ENCODE measurements at places on chromosomes 13 and 19.

- DNase-seq: no peak
Observed at GRCh38 chr19:51702825-51703574, 9.9 kb downstream of the SPACA6 start.

DNA sequence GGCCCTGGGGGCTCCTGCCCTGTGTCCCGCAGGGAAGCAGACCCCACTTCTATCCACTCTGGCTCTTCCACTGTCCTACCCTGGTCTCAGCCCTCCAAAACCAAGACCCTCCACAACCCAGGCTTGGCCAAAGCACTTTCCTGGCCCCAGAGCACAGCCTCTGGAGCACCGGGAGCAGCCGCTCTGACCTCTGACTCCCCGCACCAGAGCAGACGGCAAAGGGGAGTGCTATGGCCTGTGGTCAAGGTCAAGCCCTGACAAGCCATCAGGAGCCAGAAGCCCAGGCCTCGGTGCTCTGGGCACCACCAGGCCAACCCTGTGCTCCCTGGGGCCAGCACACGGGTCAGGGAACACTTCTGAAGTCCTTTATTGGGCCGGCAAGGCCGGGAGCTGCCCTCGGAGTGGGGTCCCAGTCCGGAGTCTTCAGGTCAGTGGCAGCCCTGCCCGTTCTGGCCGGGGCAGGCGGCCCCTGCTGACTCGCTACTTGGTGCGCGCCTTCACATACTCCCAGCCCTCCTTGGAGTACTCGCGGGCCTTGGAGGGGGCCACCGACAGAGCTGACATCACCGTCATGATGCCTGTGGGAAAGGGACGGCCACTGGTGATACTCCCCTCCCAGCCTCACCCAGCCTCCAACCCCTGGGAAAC is 2.1 kb downstream of the MICOS13 start:
- DNase-seq: no peak

GRCh38 chr13:31234729-31235128 is 35.0 kb downstream of the B3GLCT start:
- DNase-seq: no peak

DNA sequence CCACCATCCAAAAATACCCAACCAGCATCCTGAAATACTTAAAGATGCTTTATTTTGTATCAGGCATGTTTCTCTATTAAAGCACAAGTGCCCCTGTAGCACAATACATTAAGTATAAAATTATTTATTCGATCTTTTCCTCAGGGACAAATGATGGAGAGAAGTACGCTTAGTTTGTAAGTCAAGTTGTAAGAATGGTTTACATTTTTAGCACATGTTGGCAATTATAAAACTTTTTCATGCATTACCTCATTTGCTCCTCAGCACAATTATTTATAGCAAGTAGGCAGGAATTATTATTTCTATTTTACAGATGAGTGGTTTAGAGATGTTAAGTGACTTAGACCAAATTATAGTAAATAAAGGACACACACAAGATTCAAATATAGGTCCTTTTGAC is 232.6 kb upstream of the HTR2A start:
- no peak for DNase-seq

DNA sequence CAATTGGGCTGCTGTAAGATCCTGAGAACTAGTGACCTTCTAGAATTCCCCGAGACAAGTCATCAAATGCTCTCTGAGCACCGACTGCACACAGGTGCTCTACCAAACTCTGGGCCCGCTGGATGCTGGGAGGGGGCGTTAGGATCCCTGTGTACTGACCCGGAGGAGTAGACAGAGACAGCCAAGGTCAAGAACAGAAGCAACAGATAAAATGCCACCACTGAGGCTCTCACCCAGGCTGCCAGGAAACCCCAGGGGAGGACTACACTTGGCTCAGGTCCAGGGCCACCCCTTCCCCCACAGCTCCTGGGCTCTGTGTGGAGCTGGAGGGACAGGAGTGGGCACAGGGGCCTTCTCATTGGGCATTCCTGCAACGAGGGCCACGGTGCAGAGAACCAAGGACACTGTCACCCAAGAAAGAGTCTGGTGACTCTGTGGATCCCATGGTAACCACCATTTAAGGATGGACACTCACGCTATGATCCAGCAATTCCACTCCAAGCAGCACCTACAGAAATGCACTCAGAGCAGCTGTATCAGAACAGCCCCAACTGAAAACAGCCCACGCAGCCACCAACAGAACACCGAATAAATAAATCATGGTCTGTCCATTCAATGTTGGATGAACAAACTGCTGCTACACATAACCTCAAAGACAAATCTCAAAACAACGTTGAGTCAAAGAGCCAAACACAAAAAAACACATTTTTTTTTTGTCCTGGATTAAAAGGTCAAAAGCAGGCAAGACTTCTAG is 16.8 kb upstream of the SLC35E1 start:
- DNase-seq: no peak

DNA sequence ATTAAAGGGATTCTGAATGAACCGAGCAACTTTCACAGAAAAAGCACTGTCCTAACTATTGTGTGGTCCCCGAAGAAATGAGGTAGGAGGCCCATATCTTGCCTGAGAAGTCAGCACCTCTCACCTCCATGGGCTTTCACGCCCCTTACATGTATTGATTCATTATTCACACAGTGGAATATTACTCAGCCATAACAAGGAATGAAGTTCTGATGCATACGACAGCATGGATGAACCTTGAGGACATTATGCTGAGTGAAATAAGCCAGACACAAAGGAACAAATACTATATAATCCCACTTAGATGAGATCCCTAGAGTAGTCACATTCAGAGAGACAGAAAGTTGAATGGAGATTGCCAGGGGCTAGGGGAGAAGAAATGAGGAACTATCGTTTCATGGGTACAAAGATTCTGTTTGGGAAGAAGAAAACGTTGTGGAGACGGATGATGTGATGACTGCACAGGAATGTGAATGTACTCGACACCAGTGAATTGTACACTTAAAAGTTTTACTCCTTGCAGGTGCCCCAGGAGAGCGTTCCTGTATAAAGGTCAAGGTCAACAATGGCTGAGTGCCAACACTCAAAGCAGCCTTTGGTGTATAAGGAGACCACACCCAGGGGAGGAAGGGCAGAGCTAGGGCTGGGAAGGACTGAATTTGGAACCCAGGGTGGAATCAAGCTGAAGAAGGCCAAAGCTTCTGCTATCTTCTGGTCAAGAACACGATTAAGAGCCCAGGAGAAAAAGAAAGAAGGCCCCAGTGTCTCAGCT is 22.5 kb downstream of the ZIC5 start:
- DNase-seq: no peak

- DNase-seq: no peak
Observed at GRCh38 chr13:26599860-26600259, 42.4 kb downstream of the WASF3 start.

DNA sequence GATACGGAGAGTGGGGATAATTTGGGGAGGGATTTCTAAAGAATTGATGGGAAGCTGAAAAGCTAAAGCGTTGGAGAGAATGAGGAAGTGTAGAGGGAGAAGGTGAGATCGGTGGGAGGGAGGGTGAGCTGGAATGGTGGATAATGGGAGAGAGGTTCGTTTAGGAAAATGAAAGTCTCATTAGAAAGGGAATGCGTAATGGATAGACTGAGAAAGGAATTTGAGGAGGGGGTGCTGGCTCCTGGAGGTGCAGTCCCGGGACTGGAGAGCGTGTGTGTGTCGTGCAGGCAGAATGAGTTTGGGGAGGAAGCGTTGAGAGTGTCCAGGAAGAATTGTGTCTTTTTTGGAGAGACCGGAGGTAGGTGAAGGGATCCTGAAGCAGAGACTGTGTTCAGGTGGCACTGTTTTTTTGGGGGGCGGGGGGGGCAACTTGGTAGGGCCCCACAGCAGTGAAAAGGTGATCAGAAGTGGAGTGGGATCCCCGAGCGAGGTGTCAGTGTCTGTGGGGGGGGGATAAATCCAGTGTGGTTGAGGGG is 1.4 kb downstream of the ACTN4 start:
- no peak for DNase-seq

DNA sequence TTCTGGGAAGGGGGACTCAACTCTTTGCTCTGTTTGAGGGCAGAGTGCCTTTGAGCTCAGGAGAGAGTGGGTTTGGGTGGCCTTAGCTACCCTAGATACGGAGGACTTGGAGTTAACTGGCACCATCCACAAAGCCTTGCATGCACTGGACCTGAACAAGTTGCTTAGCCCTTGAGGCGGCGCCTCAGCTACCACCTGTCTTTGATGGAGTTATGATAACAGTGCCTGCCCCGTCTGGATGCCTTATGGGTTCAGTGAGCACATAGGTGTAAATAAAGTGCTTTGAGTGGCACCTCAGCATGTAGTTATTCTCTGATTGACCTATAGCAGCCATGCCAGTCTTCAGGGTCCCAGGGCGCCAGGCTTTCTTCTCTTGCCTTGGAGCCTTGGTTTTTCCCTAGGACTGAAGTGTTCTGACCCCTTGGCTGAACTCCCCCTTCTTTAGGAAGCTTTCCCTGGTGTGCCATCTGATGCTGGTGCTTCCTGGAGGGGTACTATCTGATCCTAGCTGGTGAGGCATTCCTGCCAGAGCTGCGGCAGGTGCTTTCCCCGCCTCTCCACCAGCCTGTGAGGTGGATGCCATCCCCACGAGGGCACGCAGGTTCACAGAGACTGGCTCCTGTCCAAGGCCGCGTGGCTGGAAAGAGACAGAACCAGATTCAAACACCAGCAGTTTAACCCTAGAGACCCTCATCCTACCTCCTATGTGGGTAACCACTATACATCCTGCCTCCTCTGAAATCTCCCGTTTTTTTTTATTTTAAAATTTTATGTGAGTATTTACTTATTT is 5.8 kb downstream of the BCKDHA start:
- DNase-seq: no peak

DNA sequence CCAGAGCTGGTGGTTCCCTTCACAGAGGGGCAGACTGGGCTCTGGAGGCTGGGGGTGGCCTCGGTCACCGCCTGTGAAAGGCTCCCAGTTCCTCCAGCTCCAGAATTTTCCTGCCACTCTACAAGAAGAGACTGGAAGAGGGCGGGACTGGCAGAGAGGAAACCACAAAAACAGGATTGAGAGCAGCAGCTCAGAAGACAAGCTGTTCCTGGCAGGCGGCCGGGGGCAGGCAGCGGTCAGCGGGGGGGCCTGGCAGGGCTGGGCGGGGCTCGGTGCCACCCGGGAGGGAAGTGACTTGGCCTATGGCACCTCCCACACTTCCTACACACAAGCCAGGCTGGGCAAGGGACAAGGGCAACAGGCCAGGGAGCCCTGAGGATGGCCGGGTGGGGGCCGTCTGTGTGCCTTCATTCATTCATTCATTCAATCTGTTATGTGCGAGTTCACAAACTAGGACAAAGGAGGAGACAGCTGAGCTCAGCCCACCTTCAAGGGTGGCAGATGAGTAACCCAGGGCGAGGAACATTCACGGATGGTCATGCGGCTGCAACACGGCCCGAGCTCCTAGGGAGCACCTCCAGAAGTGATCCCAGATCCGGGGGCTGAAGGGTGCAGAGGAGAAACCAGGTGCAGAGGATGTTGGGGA is 16.9 kb upstream of the BTBD2 start:
- DNase-seq: peak; percentile 80

DNA sequence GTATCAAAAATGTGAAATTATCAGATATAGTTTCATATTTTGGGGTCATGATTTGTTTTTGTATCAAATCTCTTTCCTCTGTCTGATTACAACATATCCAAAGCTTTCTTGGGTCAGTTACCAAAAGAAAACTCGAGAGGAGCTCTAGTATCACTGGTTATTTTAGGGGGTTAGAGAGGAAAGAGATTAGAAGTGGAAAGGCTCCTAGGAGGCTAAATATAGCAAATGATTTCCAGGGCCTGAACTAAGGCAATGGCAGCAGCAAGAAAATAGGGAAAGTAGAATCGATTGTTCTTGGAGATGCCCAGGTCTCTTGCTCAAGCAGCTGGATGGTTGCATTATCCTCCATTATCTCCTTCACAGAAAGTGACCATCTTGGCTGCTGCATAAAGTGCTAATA is 72.9 kb downstream of the NHLRC3 start:
- no peak for DNase-seq

DNA sequence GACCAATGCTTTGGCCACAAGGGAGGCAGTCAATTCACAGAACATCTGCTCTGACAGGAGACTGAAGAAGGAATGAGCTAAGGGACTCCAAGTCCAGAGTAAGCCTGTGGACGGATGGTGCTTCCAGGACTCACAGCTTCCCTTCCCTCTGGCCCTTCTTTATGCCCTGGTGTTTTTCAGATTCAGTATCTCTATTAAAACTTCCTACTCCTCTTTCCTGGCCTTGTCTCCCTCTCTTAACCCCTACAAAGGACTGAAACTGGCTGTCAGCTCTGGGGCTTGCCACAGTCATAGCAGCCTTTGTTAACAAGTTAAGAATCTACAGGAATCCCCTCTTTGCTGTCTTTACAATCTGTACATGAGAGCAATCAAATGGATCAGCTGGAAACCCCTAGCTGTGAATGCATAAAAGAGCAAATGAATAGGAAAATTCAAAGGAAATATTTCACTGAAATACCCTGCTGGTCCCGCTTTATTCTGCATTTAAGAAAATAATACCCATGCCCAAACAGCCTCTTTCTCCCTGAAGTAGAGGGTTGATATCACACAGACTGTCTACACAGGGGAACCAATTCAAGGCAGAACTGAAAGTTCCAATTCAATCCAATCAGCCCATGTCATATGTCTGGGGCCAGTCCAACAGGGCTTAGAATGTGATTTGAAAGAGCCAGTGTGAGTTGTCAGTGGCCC is 192.3 kb downstream of the MZT1 start:
- DNase-seq: no peak

GRCh38 chr19:49716154-49716553 is 25.2 kb downstream of the CPT1C start:
- no peak for DNase-seq

DNA sequence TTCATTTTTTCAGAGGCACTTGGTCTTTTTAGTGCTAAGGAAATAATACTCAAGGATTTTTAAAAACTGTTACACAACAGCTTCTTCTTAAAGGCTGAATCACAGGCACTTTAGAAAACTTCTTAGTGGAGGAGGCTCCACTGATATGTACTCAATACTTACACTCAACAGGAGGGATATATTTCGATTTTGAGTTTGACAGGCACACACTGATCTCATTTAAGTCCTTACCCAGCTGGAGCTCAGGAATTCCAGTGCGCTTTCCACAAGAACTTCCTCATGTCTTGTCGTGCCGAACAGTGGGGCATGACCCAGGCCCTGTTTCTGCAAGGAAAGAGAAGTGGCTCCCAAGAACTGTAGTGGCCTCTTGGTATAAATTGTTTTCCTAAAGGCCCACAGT is 103.8 kb downstream of the RGCC start:
- peak; percentile 52 for DNase-seq

DNA sequence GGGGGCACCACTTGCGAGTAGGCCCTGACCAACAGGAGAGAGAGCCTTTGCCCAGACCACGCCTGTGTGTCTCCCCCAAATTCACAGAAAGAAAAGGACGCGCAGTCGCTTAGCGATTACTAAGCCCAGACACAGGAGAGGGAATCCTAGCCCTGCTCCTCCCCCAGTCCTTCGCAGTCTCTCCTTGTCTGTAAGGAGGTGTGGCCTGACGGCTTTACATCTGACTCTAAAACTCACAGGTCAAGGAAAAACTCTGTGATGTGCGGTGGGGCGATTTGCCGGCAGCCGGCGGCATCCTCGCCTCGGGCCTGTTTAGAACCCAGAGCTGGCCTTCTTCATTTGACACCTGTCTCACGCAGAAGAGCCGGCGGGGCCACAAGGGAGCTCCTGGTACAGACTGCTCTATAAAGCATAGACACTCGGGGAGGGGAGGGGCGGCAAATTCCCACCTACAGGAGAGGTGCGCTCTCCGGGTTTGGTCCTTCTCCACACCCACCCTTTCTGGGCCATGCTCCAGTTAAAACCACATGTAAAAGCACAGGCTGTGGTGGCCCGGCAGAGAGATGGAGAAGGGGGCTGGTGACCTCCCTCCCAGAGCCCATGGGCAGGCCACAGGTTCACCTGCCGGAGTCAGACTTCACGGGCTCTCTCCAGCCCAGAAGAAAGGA is 17.8 kb downstream of the GPR12 start:
- DNase-seq: no peak
